ENCODE measurements at places on chromosomes 11 and 22. TPM values are rescaled to one million over a fixed set of nuclear protein-coding genes. Genes with fewer than 3 reads are reported as not detected.

The RFPL3 gene
- total RNA-seq: not detected

The RIMBP3B gene
- 0.48 TPM for total RNA-seq

The TRIM6 gene
- total RNA-seq: 0.97 TPM

The CRYAB gene
- not detected for total RNA-seq

The ANO9 gene
- total RNA-seq: 45.6 TPM

All from activated CD4-positive, alpha-beta memory T cell treated with anti-CD3 and anti-CD28 coated beads for 36 hours (primary cell).